ENCODE measurements at places on chromosomes 7 and 10. TPM values are rescaled to one million over a fixed set of nuclear protein-coding genes. Genes with fewer than 3 reads are reported as not detected.

DNA sequence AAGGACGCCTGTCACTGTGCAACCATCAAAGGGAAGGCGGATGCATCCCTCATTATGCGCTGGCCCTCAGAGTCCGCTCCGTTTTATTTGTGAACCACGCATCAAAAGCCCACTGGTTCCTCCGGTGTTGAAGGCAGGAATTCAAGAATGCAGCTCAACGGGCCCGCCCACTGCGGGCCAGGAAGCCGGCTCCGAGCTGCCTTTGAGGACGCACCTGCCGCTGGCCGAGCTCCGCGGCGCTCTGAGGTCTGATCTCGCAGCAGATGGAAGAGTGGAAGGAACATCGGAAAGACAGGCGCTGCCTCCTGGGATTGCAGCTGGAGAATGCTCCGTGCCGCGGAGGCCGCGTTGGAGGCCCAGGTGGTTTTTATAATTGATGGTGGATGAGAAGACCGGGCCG lies 56.9 kb upstream of the ADGRA1 start:
- no peak for DNase-seq

DNA sequence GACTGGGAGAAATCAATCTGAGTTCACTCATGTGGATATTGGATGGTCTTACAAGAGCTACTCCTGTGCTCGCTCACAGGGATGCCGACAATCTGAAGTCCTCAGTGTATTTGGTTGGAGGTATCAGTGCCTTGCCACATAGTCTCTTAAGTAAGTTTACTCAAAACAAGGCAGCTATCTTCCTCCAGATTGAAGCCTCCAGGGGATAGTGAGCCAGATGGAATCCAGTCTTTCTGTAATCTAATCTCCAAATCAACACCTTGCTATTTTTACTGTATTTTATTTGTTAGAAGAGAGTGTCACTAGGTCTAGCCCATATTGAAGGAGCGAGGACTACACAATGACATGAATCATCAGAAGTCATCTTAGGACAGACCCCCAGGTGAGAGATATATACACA lies 456.6 kb upstream of the POT1 start:
- no peak for DNase-seq

GRCh38 chr7:143884969-143885559 lies 16.9 kb downstream of the TCAF1 start:
- no peak for DNase-seq

- no peak for DNase-seq
These were observed 25.8 kb upstream of the WDFY4 start for GRCh38 chr10:48658975-48659269.

DNA sequence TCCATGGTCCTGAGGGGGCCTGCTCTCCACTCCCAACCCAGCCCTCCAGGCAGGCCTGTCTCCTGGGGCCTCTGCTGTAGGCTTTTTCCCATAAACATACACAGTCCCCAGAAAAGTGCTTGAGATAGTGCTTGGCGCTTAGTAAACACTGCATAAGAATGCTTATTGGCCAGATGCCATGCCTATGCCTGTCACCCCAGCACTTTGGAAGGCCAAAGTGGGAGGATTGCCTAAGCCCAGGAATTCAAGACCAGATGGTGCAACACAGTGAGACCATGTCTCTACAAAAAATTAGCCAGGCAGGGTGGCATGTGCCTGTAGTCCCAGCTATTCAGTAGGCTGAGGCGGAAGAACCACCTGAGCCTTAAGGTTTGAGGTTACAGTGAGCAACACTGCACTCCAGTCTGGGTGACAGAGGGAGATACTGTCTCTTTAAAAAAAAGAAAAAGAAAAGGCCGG lies 24.6 kb upstream of the ASL start:
- no peak for DNase-seq

FGFR2 gene
- 138 TPM for total RNA-seq

GRCh38 chr7:110790992-110791391 lies 299.9 kb upstream of the LRRN3 start:
- no peak for DNase-seq

DNA sequence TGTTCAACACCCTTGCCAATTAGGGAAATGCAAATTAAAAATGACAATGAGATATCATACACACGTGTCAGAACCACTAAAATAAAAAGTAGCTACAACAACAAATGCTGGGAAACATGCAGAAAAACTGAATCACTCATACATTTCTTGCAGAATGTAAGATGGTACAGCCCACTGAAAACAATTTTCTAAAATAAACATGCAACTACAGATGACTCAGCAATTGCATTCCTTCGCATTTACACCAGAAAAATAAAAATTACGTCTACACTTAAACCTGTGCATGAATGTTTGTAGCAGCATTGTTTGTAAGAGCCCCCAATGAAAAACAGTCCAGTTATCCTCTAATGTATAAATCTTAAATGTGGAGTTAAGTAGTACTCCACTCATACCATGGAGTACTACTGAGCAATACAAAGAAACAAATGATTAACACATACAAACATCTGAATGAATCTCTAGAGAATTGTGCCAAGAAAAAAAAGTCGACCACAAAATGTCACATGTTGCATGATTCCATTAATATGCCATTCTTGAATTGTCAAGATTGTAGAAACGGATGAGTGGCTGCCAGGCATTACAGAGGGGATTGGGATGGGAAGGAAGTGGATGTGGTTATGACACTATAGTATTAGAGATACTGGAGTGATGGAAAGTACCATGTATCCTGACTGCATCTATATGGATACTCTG lies 134.6 kb upstream of the NPSR1 start:
- DNase-seq: no peak

NPY gene
- total RNA-seq: 0.75 TPM

GPR26 gene
- not detected for total RNA-seq

- no peak for DNase-seq
These were observed 922 bp upstream of the MYO1G start for GRCh38 chr7:44979481-44980392.

ADIRF gene
- total RNA-seq: 48.6 TPM

- no peak for DNase-seq
These were observed 94.4 kb upstream of the KIF5B start for GRCh38 chr10:32150532-32151101.

DNA sequence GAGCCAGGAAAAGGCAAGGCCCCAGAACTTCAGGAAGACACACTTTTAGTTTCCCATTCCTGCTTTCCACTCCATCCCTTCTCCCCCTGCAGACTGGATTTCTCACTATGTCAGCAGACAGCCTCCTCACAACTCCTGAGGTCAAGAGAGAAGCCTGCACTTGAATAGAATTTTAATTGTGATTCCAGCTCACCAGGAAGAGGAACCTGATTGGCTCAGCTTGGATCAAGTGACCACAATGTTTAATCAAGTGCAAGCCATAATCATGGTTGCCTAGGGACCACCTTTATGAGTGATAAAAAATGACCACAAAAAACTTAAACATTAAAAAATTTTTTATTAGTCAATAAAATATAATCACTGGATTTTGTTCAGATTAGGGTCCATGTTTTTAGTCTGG lies 244.7 kb upstream of the RHOBTB1 start:
- DNase-seq: no peak

HSPA12A gene
- total RNA-seq: 20.6 TPM

DNA sequence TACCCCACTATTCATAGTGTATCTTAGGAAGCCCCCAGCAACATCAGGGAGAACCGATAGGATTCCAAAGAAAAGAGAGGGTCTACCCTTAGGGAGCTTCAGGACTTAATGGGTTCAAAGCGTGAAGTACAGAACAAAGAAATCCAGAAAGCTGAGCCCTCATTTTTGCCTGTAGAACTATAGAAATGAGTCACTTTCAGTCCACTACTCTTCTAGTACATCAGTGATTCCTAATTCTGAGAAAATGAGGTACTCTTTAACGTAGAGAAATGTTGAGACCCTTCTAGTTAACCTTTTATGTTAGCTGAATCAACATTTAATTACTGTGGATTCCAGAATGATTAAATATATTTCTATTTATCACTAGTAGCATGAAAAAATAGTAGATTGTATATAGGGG lies 1.8 kb downstream of the TDRD1 start:
- no peak for DNase-seq

SYT15B gene
- 1.3 TPM for total RNA-seq

Data from mucosa of descending colon (tissue), 3 donors.